ENCODE measurements at places on chromosomes 6 and 20. TPM values are rescaled to one million over a fixed set of nuclear protein-coding genes. Genes with fewer than 3 reads are reported as not detected.

Gene THEMIS
- total RNA-seq: 0.41 TPM

DNA sequence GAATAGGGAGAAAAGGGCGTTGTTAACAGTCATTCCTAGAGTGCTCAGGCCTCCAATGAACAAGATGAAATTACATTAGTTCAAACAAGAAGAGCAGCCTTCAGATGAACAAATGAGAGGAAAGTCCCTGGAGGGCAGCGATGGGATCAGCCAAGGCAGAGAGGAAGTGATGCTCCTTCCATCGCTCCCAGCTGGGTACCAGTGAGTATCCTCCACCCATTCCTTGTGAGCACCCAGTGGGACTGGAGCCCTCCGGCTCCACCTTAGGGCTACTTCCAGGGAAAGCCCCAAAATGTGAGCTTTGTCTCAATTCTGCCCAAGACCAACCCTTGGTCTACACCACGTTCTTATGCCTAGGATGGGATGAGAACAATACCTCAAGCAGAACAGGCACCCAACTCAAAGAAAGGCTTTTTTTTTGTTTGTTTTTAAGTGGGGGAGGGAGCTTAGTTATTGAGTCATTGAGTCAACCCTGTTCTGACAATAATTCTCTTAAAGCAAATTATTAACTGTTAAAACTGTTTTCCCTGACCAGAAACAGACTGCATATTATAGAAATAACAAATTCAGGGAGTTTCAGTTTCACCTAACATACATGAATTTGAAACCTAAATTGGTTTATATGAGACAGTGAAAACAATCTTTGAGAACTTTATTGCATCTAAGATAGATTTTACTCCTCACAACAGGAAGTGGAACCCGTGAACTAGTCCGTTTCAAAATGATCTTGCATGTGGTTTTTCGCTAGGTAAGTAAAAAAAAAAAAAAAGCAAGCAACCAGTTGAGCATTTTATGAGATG, 106.9 kb downstream of the IPCEF1 start:
- DNase-seq: no peak
- no peaks in the 10 kb centered on the region for H3K36me3 ChIP-seq
- H3K27me3 ChIP-seq: no peaks in the 10 kb centered on the region
- H3K4me1 ChIP-seq: no peaks in the 10 kb centered on the region
- H3K4me3 ChIP-seq: no peak overlapping the region
- H3K27ac ChIP-seq: no peak overlapping the region

DNA sequence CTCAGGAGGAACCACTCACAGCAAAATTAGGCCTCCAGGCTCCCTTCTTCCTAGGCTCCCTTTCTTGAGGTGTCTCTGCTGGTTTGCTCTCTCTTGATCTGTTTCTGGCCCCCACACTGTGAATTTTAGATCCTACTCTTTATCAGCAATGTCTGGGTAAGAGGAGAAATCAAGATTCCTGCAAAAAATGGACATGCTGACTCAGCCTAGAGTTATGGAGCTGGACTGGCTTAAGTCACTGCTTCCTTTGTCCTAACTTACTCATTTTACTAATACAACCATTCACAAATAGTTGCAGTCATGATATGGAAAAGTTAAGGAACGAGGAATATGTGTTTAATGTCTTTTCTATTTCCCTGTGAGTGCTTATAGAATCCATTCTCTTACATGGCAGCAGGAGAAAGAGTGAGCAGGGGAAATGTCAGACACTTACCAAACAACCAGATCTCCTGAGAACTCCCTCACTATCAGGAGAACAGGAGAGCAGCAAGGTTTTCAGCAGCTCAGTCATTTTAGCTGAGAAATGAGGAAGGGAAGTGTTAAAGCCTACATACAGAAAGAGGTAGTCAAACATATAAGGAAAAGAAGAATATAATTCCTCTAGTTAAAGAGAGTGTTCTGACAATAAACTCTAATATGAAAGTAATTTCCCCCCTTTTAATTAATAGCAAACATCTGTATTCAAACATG, 160.8 kb downstream of the PDE7B start:
- H3K4me1 ChIP-seq: no peaks in the 10 kb centered on the region
- no peak for DNase-seq
- H3K27me3 ChIP-seq: no peaks in the 10 kb centered on the region
- no peak overlapping the region for H3K4me3 ChIP-seq
- no peaks in the 10 kb centered on the region for H3K36me3 ChIP-seq
- no peak overlapping the region for H3K27ac ChIP-seq

DNA sequence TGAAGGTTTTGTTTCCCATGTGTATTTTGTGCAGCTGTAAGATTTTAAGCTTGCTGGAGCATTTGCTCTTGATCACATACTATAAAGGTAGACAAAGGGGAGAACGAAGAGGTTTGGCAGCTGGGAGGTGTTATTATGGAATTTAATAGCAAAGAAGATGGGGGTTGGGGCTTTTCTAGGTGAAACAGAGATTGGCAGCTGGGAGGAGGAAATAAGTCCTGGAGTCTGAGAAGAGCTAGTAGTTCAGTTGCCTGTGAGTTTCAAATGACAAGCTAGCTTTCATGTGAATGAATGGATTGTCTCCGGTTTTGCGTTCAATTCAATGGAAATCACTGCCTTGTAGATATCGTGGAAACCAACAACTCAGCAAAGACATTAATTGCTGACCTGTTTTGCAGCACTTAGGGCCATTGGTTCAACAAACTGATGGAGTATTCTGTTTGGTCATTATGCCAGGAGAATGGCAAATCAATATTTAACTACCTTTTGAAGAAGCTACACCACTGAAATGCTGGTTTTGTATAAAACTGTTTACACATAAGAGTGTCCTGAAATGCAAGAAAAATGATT, 38.1 kb upstream of the FLRT3 start:
- no peak overlapping the region for H3K27ac ChIP-seq
- H3K36me3 ChIP-seq: no peaks in the 10 kb centered on the region
- H3K4me3 ChIP-seq: no peak overlapping the region
- no peak for DNase-seq
- no peaks in the 10 kb centered on the region for H3K4me1 ChIP-seq
